ENCODE measurements at places on chromosomes 5 and 9.

DNA sequence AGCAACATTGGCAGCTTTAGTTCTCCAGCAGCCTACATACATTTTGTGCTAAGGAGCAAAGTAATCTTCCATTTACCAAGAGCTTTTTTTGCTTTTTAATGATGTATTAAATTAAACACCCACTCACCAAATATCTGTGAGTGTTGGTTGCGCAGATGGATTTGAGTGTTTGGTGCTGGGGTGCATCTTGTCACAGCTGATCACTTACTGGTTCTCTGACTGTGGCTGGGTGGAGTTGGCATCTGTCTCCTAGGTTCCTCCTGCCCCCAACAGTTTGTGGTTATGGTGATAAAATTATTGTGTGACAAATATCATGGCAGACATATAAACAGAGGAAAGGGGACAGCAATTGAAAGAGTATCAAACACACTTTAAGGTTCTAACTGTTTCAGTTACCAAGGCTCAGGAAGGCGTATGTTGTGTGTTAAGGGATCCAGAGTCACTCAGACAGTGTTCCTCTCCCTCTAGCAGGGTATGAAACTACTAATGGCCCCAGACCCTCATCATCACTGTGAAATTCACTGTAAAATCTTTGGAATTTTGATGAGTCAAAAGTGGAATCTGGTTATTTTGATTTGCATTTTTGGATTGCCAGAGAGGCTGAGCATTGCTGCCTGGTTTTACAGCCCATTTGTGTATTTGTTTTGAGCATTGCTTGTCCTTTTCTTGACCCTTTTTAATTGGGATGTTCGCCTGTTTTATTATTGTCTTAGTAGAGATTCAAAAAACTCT is 81.7 kb downstream of the PDE8B start:
- DNase-seq: no peak

DNA sequence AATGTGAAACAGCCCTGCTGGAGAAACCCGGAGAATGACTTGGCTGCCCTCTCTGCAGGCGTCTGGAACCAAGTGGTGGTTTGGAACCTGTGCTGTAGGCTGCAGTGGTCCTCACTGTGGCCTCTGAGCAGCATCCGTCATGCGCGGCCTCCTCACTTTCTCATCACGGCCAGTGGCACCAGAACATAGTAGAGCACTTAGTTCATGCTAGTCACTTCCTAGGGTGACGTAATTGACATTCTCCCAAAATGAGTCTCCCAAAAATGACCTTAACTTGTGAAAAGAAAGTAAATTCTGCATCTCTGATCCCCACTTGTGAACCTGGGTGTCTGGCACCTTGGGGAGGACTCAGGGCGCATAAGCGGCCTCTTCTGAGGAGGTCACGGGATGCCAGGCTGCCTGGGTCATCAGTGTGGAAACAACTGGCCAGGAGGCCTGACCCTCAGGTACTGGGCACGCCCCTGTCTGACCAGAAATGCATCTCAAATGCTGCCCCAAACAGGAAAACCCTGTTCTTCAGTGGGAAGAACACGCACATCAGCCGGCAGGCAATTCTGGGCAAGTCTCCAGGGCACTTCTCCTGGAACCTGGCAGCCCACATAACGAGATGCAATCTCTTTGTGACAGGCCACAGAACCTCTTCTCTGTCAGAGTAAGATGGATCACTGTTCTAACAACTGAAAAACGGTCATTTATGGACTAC is 36.6 kb upstream of the SPTLC1 start:
- no peak for DNase-seq

- no peak for DNase-seq
Measured at GRCh38 chr9:89563571-89564345, 41.1 kb upstream of the GADD45G start.

DNA sequence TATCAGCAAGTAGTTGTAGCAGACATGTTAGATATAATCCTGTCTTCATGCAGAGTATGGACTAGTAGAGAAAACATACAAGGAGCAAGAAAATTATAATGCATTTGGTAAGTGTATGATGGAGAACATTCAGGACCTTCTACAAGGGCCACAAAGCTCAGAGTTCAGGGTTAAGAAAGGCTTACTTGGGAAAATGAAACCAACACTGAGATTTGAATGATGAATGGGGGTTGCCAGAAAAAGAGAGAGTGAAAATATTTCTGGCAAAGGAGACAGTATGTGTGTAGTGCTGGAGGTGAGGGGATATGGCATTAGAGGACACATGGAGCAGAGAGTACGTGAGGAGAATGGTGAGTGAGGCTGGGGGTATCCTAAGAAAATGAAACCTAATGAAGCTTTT is 169.8 kb upstream of the STK32A start:
- no peak for DNase-seq

- no peak for DNase-seq
Measured at GRCh38 chr9:68698943-68699509, 6.0 kb upstream of the PIP5K1B start.

- DNase-seq: no peak
Measured at GRCh38 chr5:114362197-114362976, 517 bp downstream of the KCNN2 start.

DNA sequence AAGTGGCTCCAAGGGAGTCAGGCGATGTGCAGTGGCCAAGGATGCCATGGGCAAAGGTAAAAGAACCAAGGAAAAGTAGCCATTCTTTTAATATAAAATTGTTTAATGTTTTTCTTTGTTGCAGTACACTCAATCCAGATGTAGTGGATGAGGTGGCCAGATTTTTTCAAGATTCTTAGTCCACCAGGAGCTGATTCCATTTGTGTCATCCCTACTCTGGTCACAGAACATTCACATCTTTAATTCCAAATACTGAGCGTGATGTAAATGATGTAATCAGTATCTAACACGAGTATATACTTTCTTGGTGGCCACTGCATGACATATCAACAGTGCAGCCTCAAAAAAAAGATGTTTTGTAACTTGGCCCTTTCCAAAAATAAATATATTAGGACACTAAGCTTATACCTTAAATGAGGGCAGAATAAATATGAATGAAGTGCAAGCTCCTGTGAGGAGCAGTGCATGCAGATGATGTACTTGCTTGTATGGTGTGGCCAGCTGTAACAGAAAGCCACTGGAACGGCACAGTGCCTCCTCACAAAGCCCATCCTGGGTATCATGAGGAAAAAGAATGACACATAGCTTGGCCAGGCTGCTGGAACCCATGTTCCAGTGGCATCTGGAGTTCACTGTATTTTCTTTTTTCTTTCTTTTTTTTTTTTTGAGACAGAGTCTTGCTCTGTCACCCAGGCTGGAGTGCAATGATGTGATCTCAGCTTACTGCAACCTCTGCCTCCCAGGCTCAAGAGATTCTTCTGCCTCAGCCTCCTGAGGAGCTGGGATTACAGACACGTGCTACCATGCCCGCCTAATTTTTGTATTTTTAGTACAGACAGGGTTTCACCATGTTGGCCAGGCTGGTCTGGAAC is 6.5 kb upstream of the SPATA24 start:
- no peak for DNase-seq

- DNase-seq: no peak
Measured at GRCh38 chr9:112939418-112939817, 48.7 kb upstream of the SLC46A2 start.

GRCh38 chr5:138574744-138575193 is 432 bp downstream of the HSPA9 start:
- no peak for DNase-seq

- peak; percentile 61 for DNase-seq
Measured at GRCh38 chr9:14768405-14769229, 46.1 kb upstream of the CER1 start.

DNA sequence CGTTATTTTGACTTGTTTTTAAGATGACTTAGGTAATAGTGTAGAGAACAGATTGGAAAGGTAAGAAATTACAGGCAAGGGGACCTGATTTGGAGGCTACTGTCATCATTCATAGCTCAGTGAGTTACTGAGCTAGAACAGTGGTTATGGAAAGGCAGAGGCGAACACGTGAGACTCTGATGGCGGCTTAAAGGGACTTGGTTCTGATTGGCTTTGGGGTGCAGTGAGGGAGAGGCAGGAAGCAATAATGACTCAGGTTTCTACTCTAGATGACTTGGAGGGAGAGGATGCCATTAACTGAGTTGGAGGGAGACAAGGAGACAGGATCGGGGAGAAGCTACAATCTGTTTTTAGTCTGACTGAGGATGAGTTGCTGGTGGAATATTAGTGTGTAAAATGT is 3.0 kb downstream of the F2RL2 start:
- no peak for DNase-seq

GRCh38 chr9:12935714-12936113 is 160.9 kb downstream of the LURAP1L start:
- DNase-seq: no peak

- no peak for DNase-seq
Measured at GRCh38 chr9:108751369-108751768, 104.4 kb downstream of the ACTL7B start.

GRCh38 chr9:81620002-81620390 is 69.4 kb downstream of the TLE1 start:
- DNase-seq: peak; percentile 52

GRCh38 chr9:105291938-105292337 is 47.5 kb downstream of the SLC44A1 start:
- no peak for DNase-seq

DNA sequence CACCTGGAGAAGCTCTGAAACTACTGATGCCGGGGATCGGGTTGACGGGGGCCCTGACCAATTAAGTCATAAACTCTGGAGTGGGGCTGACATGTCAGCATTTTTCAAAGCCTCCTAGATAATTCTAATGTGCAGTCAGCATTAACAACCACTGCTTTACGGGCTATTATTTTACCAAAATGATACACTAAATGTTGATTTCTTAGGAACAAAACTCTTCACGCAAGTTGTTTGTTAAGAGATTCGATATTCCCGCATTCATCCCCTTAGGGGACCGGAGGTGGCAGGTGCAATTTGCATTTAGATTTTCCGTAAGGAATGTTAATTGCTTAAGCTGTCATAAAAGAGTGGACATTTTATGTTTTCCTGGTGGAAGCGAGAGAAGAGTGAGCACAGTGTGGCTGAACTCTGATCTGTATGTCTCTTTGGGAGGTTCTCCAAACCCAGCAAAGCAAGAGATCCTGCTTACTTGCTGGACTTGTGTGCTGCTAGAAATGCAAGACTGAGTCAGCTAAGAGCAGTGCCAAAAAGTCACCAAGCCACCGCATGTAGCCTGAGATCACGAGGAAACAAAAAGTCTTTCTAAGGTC is 77.6 kb downstream of the UGCG start:
- no peak for DNase-seq

- peak; percentile 81 for DNase-seq
Measured at GRCh38 chr5:142015781-142016533, 3.1 kb upstream of the GNPDA1 start.

DNA sequence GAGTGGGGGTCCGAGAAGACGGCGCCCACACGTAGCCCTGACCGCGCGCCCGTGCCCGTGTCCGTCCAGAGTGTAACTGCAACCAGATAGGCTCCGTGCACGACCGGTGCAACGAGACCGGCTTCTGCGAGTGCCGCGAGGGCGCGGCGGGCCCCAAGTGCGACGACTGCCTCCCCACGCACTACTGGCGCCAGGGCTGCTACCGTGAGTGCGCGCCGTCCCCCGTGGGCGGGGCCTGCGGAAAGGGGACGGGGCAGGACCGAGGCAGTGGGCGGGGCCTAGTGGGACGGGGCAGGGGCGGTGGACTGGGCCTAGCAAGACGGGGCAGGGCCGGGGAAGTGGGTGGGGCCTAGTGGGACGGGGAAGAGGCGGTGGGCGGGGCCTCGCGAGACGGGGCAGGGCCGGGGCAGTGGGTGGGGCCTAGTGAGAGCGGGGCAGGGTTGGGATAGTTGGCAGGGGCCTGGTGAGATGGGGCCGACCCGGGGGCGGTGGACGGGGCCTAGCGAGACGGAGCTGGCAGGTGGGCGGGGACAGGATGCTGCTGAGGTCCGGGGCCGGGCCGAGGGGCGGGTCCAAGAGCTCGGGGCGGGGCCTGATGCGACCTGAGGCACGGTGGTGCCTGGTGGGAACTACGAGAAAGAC is 79.1 kb downstream of the NTNG2 start:
- peak; percentile 96 for DNase-seq

GRCh38 chr9:128206916-128207910 is 4.0 kb downstream of the DNM1 start:
- DNase-seq: peak; percentile 45

DNA sequence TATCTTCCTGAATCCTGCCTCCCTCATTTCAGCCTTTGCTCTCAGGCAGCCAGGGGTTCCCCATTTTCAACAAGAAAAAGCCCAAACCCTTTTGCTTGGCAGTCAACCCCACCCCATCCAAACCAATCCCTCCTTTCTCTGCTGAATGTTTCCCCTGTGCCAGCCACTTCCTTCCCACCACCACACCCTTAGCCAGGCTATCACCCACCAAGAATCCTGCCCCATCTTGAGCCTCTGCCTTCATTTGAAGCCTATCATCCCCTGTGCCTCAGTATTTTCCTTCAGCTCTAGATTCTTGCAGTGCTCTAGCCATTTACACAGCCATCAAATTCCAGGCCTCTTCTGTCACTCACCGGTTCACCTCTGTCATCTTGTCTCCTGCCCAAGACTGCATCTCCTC is 15.3 kb upstream of the FIBCD1 start:
- no peak for DNase-seq

GRCh38 chr5:54969856-54970828 is 15.3 kb downstream of the ESM1 start:
- no peak for DNase-seq

DNA sequence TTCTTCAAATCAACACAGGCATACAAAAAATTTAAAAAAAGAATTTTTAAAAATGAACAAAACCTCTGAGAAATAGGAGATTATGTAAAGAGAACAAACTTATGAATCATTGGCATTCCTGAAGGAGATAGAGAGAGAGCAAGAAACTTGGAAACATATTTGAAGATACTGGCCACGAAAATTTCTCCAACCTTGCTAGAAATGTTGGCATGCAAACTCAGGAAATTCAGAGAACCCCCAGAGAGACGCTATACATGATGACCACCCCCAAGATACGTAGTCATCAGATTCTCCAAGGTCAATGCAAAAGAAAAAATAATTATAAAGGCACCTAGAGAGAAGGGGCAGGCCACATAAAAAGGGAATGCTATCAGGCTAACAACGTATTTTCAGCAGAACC is 472.5 kb downstream of the MTRR start:
- DNase-seq: no peak

DNA sequence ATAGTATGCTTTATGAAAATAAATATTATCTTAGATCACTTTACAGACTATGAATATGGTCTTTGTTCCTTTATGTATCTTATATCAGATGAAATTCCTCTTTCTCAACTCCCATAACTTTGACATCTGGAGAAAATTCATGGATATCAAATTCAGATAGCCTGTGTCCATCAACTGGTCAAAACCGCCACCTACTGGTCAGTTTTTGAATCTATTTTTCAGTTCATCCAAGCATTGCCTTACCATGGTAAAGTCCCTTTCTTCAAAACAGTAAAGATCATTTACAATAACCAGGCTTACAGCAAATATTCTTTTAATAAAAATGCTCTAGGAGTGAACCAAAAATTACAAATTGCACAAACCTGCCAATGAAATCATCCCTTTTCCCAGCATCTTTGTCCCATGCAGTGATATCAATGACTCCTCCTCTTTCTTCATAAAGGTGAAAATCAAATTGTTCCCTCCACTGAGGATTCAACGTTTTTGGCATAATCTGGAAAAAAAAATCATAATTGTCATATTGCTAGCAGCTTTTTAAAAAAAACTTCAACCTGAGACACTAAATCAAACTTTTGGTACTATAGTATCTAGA is 290.5 kb downstream of the SLF1 start:
- DNase-seq: peak; percentile 46
